NCI-H510A (cell line): ENCODE measurements at places on chromosomes 6 and 20.

GRCh38 chr20:37564388-37565133 lies 36.9 kb upstream of the BLCAP start:
- DNase-seq = no peak

DNA sequence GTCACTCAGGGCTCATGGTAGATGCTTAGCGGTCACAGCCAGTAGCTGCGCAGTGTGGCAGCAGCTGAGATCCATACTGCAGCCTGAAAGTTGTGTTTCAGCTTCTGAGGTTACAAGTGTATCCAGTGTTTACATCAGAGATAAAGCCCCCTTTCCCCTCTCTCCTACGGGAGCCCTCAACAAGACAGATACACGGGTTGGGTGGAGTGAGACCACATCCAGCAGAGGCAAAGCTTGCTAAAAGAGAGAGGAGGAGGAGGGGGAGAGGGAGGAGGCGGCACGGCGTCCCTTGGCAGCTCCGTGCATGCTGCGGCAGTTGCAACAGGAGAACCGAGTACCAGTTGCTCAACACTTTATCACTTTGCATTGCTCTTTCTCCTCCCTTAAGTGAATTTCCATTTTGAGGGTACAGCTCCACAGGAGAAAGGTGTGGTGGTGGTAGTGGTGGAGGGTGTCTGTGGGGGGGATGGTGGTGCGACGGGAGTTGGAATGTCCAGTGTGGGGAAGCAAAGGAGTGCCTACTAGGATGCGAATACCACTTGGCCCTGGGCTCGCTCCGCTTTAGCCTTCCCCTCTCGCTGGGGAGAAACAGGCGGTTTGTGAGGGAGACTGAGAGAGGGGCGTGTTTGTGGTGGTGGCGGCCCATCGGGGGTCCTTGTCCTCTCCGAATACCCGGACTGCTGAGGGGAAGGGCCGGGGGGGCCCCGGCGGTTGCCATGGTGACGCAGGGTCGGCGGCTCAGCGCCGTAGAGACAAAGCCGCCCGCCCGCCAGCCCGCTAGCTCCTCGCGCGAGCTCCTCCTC lies 405 bp upstream of the RNF182 start:
- no peak for DNase-seq

DNA sequence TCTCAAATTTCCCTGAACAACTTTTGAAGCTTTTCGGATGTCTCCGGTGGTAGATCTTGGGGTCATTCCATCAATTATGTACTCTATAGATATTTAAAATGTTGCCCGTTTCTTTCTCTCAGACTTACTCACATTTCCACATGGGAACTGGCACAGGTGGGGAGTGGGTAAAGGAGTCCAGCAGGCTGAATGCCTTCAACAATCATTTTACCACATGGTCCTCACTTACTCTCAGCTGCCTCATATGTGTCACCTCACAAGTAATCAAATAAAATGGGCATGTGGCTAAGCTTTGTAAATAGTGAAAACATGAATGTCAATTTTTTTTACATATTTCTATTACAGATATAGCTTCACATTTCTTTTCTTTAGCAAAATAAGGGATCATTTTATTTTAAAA lies 677 bp downstream of the HLA-DQA1 start:
- no peak for DNase-seq

- DNase-seq = no peak
Measured at GRCh38 chr20:49275636-49276035, 2.2 kb downstream of the ZNFX1 start.

GRCh38 chr6:17045581-17046322 lies 56.1 kb upstream of the STMND1 start:
- DNase-seq = no peak

DNA sequence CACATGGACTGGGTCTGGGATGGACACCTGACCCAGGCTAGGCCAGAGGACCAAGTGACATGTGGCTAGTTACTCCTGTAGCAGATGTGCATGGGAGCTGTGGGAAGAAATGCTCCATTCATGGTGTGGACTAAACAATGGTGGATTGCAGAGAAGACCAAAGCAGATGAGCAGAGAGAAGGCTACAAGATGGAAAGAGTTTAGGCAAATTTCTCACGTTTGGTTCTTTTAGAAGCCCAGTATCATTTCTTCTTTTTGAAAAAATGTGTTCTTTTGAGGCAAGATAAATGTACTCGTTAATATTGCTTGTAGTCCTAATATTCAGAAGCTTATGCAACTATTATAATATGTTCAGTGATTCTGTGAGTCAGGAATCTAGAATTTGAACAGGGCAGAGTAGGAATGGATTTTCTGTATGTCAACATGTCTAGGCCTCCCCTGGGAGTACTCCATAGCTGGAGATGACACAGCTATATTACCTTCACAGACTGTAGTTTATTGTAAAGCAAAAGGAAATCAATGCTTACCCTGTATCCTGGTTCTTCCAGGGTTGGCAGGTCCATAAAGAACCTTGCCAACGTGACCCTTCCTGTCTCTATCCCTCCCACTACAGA lies 2.3 kb upstream of the BTN2A1 start:
- DNase-seq = no peak

DNA sequence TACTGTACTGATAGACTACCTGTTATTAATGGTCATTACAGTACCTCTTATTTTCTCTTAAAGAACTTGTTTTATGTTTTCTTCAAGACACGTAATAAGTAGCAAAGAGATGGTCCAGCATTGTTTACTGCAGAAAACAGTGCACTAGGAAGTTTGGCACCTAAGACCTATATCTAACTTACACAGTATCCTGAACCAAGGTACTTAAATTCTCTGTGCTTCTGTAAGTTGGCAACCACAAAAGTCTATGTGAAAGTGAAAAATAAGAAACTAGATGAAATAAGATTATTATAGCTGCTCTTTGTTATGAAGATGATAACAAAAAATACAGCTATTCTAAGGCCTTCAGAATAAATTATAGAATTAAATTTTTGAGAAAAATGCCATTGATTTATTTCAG lies 411.7 kb upstream of the SOX4 start:
- DNase-seq = no peak

DNA sequence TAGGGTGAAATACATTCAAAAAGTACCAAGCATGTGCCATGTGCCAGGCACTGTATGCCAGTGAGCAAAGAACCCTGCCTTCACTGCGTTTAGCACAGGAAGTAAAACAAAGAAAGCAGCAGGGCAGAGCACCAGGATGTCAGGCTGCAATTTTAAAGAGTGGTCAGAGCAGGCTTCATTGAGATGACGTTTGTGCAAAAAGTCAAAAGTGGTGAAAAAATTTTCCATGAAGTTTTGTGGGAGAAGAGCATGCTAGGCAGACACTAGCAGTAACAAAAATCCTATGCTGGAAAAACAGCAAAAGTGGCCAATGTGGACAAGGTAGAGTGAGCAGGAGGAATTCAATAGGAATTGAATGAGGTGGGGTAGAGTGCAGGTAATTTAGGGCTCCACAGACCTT lies 31.3 kb downstream of the AKIRIN2 start:
- no peak for DNase-seq

- DNase-seq = no peak
Measured at GRCh38 chr20:25148181-25148981, 47.1 kb upstream of the ENTPD6 start.

DNA sequence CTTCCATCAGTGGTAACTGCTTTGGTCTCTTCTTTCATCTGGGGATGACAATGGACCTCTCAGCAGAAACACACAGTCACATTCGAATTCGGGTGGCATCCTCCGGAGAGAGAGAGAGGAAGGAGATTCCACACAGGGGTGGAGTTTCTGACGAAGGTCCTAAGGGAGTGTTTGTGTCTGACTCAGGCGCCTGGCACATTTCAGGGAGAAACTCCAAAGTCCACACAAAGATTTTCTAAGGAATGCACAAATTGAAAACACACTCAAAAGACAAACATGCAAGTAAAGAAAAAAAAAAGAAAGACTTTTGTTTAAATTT lies 6.1 kb downstream of the EDN1 start:
- DNase-seq = no peak

DNA sequence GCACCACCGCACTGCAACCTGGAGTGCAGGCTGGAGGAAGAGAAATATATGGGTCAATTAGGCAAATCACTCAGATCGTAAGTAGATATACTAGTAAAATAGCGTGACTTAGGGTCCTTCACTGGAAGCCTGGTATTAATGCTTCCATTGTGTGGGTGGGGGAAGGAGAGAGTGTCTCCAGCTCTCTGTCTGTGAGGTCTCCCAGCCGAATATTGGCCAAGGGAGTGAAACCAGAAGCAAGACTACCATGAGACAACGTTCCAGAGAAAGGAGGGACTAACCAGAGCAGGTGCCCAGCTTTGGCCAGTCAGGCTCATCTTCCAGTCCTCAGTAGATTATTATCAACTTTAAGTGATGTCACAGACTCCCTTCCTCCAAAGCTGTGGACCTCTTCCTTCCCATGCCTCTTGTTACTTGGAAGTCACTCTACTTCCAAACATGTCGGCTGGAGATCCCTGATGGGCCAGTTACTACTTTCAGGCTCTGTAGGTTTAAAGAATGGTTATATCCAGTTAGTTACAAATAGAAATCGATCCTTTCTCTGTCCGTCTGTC lies 28.8 kb downstream of the MTHFD1L start:
- no peak for DNase-seq

- DNase-seq = no peak
Measured at GRCh38 chr6:127946388-127946787, 45.5 kb upstream of the THEMIS start.

DNA sequence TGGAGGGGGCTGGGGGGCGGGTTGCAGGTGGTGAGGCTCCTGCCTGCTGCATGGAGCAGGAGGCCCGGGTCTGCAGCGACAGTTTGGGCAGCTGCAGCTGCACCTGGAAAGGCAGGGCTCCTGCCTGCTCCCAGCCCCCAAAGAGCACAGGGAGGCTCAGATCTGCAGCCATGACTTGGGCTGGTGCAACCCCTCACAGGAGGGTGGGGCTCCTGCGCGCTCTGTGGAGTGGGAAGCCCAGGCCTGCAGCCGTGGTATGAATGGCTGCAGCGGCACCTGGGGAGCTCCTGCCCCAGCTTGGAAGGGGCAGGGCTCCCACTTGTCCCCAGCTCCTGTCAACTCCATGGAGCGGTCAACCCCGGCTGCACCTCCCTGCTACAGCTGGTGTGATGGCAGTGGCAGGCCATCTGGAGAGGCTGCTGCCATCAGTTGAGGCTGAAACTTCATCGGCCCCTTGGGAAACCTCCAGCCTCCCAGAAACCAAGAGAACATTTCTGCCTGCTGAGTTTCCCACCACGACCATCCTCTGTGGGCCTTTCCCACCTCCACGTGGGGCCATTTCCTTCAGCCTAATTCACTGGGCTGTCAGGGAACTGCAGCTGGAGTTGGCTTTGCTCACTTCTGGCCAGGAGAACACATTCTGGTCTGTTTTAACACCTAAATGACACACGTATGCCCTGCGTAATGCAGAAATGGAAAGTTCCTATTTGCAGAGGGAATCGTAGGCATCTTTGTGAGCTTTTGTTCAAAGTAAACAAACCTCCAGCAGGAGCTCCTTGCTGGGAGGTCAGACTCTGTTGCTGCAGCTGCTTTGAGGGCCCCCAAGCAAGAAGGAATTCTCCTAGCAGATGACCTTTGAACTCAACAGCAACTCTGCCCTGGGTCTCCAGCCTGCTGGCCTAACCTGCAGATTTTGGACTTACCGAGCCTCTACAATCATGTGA lies 429.0 kb downstream of the PREX1 start:
- no peak for DNase-seq

DNA sequence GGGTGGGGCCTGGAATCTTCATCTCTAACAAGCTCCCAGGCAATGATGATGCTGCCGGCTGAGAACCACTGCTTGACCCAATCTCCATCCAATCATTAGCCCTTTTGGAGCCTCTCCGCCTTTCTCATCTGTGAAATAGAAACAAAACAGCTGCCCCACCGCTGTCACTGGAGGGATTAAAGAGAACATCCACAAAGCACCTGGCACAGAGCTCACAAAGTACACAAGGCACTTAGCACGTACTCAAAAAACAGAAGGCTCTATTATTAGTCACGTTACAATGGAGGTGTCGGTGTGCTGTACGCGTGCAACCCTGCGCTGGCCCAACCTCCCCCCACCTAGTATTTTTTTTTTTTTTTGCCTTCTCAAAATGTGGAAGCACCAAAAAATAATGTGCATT lies 213.5 kb upstream of the ARID1B start:
- DNase-seq = peak; percentile 92

- no peak for DNase-seq
Measured at GRCh38 chr6:6785163-6785521, 196.6 kb downstream of the LY86 start.

DNA sequence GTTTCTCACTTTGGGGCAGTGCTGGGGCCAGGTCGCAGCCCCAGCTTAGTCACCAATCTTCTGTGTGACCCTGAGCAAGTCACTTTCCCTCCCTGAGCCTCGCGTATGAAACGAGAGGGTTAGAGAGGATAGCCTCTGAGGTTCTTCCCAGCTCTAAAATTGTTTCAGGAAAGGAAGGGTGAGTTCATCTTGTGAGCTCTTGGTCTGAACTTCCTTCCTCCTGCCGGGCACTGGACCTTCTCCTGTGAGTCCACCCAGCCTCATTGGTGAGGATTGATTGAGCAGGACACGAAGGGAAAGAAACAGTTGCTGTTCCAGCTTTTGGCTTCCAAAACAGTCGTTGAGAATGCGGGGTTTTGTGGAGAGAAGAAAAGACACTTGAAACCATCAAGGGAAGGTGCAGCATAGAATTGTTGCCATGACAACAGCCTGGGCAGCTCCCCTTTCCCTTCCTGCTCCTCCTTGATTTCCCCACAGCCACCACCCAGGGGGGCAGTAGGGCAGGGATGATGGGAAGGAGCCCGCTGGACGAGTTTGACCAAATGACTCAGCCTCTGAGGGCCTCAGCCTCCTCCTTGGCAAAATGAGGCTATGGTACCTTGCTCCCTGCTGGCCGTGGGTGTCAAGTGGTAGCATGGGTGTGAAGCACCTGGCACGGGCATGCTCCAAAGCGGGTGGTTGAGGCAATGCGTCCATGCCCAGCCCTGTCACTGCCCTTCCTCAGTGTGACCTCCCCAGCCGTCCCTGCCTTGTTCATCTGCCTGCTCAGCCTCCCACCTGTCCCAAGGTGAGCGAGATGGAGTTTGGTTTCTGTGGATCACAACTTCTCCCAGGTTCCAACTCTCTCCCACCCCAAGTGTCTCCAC lies 107.8 kb downstream of the CDC5L start:
- DNase-seq = no peak

DNA sequence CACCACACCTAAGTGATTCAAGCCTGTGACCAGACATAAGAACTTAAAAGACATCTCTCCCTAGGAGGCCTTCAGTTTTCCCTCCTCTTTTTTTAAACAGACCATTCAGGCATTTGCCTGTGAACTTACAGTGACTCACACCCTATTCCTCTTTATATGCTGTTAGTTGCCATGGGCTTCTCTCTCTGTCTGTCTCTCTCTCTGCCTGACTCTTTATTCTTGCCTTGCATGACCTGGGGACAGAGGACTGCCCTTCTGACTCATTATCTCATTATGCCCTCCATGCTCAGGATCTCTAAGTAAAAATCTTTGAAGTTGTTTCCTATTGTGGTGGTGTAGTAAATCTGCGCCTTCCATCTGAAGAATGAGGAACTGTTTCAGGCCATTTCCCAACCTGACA lies 442.2 kb upstream of the MAN1A1 start:
- no peak for DNase-seq

DNA sequence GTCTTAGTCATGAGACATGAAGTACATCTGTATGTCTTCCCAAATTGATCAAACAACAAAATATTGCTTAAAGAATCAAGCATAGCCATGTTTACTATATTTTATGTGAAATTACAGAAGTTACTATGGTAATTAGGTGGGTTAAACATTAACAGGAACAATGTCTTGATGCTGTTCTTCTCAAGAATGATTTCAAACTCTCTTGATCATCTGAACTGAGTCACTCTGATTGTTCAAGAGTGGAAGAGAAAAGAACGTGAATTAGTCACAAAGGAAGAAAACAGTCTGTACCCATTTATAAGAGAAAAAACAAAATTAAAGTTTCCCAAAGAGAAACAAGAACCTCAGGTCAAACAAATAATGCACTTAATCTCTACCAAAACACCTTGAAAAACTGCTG lies 62.2 kb upstream of the NUP153 start:
- DNase-seq = no peak
